ENCODE measurements at places on chromosomes 5 and 9.

- DNase-seq = no peak
Measured at GRCh38 chr9:16627521-16627920, 242.9 kb downstream of the BNC2 start.

GRCh38 chr5:60382716-60383115 is 317.2 kb downstream of the DEPDC1B start:
- no peak for DNase-seq

GRCh38 chr5:83711982-83712601 is 8.6 kb downstream of the HAPLN1 start:
- DNase-seq = no peak

DNA sequence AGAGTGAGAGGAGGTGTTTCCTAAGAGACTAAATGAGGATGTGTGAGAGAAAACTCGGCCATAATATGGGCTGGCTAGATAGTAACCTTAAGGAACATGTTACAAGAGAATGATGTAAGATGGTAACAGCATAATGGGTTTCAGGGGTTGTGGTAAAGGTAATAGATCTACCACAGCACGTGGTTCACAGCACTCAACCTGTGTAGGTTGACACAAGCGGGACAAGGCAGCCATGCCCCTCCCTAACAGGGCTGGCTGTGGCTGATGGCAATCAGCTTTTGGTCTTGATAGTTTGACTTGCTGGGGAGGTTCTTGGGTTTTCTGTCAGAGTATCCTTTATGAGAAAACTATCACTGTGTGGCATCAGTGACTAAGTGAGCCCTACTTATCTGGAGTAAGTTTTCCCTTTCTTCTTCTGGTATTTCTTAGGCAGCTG is 138.6 kb downstream of the TRIO start:
- DNase-seq = no peak

DNA sequence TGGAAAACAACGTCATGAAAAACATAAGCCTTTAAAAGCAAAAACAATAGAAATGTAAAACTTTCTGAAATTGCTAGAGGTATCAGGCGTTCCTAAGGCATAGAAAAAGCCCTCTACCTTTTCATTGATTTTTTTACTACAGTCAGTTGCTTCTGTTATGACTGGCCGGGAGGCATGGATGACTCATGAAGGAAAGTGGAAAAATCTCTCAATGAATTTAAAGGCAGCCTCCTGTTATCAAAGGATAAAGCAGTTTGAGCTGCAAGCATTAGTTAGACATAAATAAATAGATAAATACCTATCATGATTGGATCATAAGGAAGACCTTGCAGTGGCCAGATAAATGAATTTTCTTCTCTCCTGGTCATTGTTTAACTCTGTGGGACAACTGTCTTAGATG is 281.6 kb downstream of the MAST4 start:
- DNase-seq = no peak

GRCh38 chr9:136992819-136993369 is 672 bp downstream of the PAXX start:
- DNase-seq = no peak

DNA sequence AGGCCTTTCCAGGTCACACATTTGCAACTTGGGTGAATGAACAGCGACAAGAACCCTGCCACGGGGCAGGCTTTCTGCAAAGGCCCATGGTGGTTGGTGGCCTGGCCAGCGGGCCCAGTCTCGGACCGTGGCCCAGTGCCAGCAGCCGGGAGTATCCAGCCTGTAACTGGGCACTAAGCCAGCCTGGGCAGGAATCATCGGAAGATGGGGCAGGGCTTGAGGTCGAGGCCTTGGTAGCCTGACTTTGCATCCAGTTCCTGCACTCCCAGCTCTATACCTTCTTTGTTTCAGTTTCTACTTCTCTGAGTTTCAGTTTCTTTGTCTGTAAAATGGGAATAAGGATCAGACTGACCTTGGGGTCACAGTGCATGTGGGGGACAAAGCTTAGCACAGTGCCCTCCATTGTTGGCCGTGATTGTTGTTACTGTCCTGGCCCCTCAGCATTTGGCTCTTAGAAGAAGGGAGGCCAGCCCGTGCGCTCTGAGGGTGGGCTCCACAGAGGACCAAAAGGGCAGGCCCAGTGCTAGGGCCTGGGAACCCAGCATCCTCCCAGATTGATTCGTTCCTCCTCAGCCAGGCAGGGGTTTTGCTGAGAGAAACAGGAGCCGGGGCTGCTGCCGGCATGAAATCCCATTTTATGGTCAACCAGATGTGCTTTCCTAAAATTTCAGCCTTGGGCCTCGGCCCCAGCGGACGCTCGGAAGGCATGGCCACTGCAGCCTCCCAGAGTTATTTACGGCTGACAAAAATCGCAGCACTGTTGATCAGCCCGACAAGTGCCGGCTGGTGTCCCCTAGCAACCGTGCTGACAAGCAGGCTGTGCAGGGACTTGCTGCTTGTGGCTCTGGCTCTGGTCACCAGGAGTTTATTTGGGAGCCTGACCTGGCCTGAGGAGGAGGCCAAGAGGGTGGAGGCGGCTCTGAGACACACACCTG is 43.6 kb downstream of the JADE2 start:
- DNase-seq = no peak

DNA sequence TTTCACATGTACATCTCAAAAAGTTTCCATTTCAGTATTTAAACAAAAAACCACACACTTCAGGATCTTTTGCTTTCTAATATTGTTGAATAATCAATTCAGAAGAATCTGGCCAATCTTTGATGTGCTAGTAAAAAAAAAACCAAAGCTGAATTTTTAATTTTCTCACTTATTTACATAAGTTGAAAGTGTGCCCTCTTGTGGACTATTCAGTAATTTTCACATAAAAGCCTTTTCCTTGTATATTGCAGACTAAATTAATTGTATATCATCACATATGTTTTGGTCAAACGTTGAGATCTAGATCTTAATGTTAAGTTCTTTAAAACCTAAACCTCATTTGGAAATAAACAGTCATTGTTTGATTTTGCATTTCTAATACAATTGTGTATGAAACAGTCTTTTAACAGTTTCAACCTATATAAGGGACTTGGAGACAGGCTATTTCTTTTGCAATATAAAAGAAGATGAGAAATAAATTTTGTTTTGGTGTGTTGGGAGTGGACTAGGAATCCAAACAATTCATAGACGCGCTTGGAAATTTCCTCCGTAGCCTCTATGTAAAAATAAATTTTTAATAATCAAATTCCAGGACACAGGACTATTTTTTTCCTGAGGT is 68.1 kb downstream of the NIPBL start:
- peak; percentile 38 for DNase-seq

- no peak for DNase-seq
Measured at GRCh38 chr5:141051521-141051866, 320 bp downstream of the PCDHB1 start.

- no peak for DNase-seq
Measured at GRCh38 chr9:126494746-126495145, 119.0 kb upstream of the LMX1B start.

DNA sequence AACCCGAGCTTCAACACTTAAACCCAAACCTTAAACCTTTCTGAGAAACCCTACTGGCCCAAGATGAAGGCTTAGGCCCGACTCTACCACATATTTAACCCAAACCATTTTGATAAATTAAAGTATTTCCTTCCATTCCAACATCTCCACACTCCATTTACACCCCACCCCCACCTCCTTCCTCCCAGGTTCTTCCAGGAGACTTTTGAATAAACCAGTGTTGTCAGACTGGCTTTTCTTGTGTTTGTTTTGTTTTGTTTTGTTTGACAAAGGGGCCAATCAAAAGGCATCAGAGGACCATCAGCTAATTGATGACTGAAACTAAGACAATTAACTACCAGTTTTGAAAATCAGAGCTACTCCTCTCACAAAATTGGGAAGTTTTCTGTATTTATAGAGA is 4.6 kb upstream of the ZNF608 start:
- DNase-seq = no peak

GRCh38 chr5:152369298-152369697 is 35.8 kb downstream of the NMUR2 start:
- DNase-seq = no peak

DNA sequence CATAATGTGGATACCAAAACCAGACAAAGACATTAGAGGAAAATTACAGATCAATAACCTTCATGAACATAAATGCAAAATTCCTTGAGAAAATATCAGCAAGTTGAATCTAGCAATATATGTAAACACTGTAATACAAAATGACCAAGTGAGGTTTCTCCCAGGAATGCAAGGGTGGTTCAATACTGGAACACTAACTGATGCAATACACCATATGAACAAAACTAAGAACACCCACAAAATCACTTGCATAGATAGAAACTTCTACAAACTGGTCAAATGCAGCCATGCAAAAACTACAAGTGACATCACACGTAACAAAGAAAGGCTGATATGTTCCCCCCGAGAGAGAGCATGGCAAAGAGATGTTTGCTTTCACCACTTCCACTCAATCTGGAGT is 55.6 kb downstream of the NACC2 start:
- DNase-seq = no peak

GRCh38 chr5:25618821-25619220 is 974.0 kb upstream of the CDH10 start:
- no peak for DNase-seq

- DNase-seq = no peak
Measured at GRCh38 chr5:170219615-170220014, 13.2 kb upstream of the C5orf58 start.

DNA sequence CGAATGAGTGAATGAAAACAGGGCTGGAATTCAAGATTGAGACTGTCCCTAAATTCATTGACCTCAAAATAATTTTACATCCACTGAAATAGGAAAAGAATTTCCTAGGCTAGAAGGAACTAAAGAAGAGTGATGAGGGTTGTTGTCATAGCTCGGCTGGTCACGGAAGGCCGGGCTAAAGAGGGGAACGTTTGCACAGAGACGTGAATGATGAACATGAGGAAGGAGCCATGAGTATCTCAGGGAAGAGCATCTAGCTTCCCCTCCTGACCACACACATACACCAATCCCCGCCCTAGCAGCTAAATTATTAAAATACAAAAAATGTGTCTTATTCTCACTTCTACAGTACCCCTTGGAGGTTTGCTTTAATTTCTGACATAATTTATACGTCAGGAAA is 124.4 kb upstream of the ABCA1 start:
- DNase-seq = no peak

- DNase-seq = no peak
Measured at GRCh38 chr5:101897914-101898313, 398.2 kb downstream of the SLCO4C1 start.

GRCh38 chr9:11158063-11158462 is 545.3 kb upstream of the PTPRD start:
- DNase-seq = no peak

- DNase-seq = no peak
Measured at GRCh38 chr5:130324953-130325671, 420.8 kb downstream of the CHSY3 start.

GRCh38 chr5:518721-519120 is 5.5 kb downstream of the SLC9A3 start:
- no peak for DNase-seq

- DNase-seq = no peak
Measured at GRCh38 chr5:143986516-143987212, 174.7 kb downstream of the HMHB1 start.

- DNase-seq = no peak
Measured at GRCh38 chr9:121194730-121195129, 6.9 kb downstream of the RAB14 start.

- DNase-seq = no peak
Measured at GRCh38 chr9:4108754-4109465, 191.0 kb downstream of the GLIS3 start.

DNA sequence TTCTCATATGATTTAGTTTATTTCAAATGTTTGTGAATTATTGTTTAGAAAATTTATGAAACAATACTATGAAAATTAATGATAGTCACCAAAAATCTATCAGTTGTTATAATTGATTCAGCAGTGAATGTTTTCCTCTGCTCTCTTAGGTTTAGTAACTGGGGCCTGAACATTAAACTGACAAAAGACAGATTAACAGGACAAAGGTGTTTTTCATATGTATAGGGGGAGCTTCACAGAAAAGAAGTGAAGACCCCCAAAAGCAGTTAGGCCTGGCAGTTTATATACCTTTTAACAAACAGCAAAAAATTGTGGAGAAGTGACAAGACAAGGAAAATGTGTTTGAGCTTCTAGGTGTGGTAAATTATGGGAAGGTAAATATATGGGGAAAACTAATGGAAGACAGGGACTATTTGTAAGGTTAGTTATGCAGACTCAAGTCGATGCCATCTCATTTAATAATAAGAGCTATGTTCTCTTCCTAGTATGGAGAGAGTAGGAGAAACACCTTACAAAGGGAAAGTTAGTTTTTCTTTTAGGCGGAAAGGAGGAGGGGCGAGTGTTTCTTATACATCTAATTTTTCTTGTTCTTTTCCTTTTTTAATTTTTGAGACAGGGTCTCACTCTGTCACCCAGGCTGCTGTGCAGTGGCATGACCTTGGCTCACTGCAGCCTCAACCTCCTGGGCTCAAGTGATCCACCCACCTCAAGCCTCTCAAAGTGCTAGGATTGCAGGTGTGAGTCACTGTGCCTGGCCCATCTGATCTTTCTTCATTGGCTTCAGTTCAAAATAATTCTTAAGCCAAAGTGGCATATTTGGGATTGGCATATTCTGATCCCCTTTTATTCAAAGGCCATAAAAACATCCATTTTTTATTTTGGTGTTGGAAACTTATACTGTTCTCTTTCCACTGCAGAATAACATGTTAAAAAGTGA is 77.8 kb downstream of the C9orf153 start:
- DNase-seq = no peak

DNA sequence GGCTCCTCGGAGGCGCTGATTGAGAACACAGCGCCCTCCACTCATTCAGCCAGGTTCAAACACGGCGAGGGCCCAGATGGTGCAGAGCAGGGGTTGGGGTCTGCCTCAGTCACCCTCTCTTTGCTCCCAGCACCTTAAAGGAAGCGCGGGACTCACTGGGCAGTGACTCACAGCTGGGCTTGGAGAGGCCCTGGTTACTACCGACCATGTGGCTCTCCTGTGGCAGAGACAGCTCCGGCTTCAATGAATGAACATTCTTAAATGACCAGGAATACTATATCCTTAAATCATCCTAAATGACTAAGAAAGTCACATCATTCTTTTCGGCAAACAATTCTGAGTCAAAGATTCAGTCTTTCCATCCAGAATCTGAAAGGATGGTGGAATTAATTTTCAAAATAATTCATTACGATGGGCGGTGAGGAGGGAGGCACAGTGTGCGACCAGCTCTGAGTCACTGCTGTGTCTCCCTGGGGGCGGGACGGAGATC is 1.6 kb upstream of the INPP5E start:
- no peak for DNase-seq

DNA sequence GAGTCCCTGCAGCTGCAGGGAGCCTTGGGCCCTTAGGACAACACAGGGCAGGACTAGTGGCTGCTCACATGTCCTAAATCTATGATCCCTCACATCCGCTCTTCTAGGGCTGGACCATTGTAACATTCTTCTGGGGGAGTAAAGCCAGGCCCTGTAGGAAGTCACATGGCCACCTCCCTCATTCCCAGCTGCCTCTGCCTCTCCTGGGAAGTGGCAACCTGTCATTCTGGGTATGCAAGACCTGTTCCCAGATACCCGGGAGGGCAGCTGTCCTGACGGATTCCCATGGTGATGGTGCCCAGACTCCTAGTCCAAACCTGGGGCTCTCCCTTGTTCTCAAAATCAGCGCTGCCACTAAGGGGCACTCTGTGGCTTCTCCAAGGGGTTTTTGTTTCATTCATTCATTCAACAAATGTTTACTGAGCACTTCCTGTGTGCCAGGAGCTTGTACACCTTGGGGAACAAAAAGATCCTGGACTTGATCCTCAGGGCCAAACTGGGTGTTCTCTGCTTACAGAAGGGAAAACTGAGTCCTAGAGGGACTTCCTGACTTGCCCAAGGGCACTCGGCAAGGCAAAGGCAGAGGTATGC is 85.6 kb downstream of the PSD2 start:
- DNase-seq = no peak

GRCh38 chr9:72400866-72401265 is 35.9 kb upstream of the ZFAND5 start:
- no peak for DNase-seq

Data from CD4-positive, alpha-beta T cell treated with Interleukin-6 at 100 ng/mL for 8 hours (primary cell).